ENCODE measurements at places on chromosomes 16 and 17.

GRCh38 chr16:56609463-56609921, 1.1 kb downstream of the MT2A start:
- DNase-seq: peak; percentile 30

- DNase-seq: no peak
These were observed 88.8 kb downstream of the MGAT5B start for GRCh38 chr17:76956846-76957540.

- DNase-seq: no peak
These were observed 95.9 kb downstream of the ABCC1 start for GRCh38 chr16:16045296-16045695.

- DNase-seq: no peak
These were observed 186.0 kb upstream of the TNRC6C start for GRCh38 chr17:77772461-77772897.

- DNase-seq: no peak
These were observed 26.4 kb downstream of the WNT3 start for GRCh38 chr17:46792071-46792470.

DNA sequence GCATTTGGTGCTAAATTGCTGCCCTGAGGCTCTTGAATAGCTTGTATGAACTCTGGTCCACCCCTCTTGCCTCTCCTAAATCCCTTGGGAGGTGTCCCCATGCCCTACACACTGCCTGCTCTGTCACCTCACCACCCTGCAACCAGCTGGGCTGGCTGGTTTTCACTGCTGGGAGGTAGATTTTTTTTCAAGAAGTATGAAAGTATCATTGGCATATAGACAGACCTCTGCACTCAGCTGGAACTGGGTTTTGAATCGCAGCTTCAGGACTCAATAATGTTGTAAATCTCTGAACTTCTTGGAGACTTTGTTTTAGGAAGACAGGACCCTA, 184.9 kb downstream of the MSI2 start:
- no peak for DNase-seq

GRCh38 chr16:78677181-78677731, 577.8 kb downstream of the WWOX start:
- DNase-seq: no peak

GRCh38 chr17:42667088-42667951, 8.2 kb downstream of the TUBG2 start:
- DNase-seq: no peak

DNA sequence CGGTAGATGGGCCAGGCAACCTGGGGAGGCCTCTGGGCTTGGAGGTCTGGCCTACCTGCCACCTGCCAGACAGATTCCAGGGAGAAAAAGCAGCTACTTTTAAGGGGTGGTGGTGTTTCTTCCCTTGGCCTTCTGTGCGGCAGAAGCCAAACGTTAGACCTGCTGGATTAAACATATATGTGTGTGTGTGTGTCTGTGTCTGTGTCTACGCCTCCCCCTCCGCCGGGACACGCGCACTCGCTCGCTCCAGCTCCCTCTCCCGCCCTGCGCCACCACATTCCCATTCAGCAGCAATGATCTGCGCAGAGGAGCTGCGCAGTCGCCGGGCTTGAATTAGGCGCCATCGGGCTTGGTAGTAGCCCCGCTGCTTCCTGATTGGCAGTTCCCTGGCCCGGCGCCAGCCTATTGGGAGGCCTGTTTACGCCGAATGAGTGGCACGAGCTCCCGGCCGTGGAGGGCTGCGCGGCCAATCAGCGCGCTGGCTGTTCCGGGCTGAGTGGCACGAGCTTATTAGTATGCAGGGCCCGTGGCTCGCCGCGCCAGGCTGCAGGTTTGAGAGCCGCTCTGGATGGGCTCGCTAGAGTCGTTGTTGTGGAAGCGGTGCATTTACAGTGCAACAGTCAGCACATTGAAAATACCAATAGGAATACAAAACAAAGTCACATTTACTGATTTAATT, at the start of gene BAHCC1:
BAHCC1 (plus strand) TSS at position 537 of the 679 bp plus-strand sequence. CDS start 4,283 bp downstream, outside the sequence.
- peak; percentile 97 for DNase-seq

DNA sequence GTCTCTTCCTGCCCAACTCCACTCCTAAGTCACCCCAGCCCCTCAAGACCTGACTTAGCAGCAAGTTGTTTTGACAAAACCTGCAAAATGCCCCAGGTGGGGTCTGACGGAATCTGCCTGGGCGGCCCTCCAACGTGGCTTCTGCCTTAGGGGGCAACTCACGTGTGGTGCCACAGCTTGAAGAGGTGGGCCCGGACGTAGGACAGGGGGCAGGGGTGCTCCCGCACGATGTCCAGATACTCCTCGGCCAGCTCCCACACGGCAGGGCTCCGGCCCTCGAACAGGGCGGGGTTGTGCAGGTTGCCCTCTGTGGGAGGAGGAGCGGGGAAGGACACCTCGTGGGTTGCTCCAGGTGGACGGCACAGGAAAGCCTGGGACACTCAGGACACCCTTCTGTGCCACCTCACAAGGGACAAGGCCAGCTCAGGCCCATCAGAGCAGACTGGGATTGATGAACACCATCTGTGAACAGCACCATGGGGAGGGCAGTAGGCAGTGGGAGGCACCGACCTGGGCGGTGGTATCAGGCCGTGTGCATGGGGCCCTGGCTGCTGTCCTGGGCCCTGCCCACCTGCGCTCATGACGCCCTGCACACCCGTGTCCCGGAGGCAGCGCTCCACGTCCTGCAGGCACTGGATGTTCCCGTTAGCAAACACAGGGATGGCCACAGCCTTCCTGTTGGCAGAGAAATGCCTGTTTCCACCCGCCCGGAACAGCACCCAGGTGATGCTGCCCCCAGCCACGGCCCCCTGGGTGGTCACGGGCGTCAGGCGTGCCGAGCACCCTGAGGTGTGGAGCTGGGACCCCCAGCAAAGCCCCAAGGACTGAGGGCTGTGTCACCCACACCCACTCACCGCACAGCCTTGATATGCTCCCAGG, 4.3 kb downstream of the DUS1L start:
- no peak for DNase-seq

DNA sequence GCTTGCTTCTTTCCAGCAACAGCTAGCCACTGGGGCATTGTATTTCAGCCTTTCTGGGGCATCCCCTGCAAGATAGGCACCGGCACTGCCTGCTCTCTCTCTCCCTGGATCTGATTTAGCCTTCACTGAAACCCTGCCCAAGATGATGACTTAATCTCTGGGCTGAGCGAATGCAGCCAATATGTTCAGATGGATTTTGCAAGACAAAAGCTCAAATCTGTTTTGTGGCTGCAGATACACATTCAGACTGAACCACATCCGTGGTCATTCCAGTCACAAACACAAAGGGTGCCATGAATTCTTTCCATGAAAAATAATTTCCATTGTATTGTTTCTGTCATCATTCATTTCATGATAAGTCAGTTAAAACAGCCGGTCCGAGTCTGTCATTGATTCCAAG, 24.2 kb downstream of the SOST start:
- DNase-seq: no peak

DNA sequence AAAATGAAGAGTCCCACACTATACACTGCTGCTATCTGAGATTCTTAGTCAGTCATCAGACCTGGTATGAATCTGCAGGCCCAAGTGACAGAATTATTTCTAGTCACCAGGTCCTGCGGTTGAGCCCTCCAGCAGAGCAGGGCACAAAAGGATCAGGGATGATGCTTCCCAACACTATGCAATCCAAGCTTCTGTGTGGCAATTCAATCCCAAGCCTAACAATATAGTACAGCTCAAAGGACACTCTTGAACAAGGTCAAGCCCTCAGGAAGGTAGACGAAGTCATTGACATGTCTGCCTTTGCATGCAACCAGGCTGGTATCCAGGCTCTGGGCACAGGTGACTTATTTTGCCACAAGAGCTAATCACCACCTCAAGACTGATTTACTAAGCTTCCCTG, 5.8 kb downstream of the DCUN1D3 start:
- no peak for DNase-seq

DNA sequence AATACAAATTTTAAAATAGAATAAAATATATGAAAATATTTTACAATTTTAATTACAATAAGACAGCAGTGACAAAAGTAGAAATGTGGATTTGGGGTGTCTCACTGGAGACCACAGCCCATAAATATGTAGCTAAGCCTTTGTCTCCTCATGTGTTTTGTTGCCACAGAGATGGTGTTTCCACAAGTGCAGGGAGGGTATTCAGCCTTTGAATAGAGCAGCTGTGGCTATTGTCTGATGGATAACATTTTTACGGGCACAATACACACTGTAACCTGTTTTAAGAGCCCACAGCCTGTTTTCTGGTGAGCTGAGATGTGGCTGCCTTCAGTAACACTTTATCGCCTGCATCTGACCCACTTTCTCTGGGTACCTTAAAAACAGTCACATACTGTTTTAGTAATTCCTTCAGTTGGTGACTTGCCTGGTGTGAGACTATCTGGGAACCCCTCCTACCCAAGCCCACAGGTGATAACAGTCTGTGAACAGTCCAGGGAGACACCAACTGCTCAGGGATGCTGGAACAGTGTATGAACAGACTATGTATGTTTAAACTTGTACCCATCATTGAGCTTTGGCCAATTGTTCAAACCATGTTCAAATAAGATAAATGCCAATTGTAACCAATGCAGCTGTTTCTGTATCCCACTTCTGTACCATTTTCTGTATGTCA, 7.8 kb upstream of the AHSP start:
- no peak for DNase-seq

- DNase-seq: no peak
These were observed 49.0 kb downstream of the CCDC182 start for GRCh38 chr17:57696050-57696449.
